ENCODE measurements at places on chromosomes 4 and X. TPM values are rescaled to one million over a fixed set of nuclear protein-coding genes. Genes with fewer than 3 reads are reported as not detected.
A peak's percentile ranks its signal among the peaks of the same experiment; 100 is the strongest.

DNA sequence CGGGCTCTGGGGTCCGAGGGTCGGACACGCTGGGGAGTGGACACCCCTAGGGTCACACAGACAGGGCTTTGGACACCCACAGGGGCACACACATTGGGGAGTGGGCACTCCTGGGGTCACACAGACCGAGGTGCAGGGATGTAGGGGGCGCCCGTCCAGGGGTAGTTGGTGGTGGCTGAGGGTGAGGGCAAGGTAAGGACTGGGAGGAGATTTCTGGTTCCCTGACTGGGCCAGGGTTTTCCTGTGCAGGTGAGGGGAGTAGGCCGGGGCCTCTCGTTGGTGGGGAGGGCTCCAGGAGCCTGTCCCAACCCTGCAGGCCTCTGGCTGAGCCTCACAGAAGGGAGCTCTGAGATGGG lies 21.9 kb upstream of the WDR45 start:
- peak overlapping the region; percentile 74 for H3K4me3 ChIP-seq
- H3K27ac ChIP-seq: peak overlapping the region; percentile 94
- no peak for DNase-seq
- 0 out of 3 replicates have a peak, but pooled peaks cover 7% of the 10 kb centered on the region for H3K36me3 ChIP-seq
- peaks cover 29% of the 10 kb centered on the region for H3K4me1 ChIP-seq

DNA sequence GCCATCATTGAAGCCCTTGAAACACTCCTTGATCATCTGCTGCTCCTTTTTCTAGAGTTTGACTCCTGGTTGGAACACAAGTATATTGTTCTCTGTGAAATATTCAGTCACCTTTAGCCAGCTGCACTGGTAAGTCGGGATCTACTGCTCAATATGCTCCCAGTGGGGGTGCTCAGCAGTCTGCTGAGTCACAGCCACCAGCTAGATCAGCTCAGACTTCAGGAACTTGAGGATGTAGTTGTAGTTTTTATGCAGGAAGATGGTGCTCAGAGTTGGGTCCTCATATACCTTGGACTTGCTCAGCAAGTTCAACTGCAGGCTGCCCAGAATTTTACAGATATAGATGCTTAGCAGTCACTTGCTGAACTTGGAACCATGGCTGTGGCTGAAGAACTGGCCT lies 202.5 kb upstream of the RPL34 start:
- H3K4me3 ChIP-seq: no peak overlapping the region
- H3K27ac ChIP-seq: no peak overlapping the region
- H3K36me3 ChIP-seq: no peaks in the 10 kb centered on the region
- no peak for DNase-seq

Gene PIR
- 53.3 TPM for total RNA-seq

GRCh38 chr4:44145868-44146267 lies 302.7 kb downstream of the KCTD8 start:
- H3K27ac ChIP-seq: no peak overlapping the region
- no peaks in the 10 kb centered on the region for H3K36me3 ChIP-seq
- H3K27me3 ChIP-seq: no peaks in the 10 kb centered on the region
- H3K4me1 ChIP-seq: no peaks in the 10 kb centered on the region
- DNase-seq: no peak

DNA sequence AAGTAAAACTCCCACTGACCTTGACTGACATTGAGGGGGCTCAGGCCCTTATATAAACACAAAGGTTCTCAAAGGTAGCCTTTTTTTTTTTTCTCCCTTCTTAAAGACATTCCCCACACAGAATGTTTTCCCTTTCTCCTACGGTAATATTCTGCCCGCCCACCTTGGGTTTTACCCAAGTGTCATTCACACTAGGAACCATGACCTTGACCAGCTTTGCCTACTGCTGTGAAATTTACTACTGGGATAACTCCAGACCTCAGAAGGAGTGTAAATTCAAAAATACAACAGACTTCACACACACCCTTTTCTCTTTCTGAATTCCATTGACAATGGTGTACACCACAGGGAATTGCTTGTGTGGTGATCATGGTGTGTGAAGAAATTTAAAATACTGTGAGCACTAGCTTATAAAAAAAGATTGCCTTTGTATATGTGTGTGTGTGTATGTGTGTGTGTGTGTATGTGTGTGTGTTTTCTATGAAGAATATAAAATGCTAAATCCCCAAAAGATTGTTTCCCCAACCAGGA lies 589.5 kb upstream of the FTHL17 start:
- no peak overlapping the region for H3K4me3 ChIP-seq
- no peaks in the 10 kb centered on the region for H3K36me3 ChIP-seq
- H3K27me3 ChIP-seq: no peaks in the 10 kb centered on the region
- H3K27ac ChIP-seq: no peak overlapping the region

Gene DRD5
- not detected for total RNA-seq
